ENCODE measurements at places on chromosomes 12 and 14.

DNA sequence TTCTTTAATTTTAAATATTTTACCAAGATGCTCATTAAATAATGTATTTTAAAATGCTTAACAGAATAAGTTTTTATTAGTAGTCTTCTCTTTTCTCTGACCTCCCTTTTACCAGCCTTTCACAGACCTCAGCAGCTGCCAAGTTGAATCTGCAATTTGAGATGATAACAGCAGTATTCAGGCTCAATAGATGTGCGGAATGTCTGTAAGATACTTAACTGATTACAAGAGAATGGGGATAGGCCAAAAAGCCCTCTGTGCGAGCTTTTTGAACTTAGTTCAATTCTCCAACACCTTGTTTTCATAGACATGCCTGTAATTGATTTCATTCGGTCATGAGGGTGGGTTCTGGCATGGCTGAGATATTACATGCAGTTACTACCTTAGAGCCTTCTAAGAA, 277.2 kb downstream of the TMTC2 start:
- DNase-seq, result no peak

DNA sequence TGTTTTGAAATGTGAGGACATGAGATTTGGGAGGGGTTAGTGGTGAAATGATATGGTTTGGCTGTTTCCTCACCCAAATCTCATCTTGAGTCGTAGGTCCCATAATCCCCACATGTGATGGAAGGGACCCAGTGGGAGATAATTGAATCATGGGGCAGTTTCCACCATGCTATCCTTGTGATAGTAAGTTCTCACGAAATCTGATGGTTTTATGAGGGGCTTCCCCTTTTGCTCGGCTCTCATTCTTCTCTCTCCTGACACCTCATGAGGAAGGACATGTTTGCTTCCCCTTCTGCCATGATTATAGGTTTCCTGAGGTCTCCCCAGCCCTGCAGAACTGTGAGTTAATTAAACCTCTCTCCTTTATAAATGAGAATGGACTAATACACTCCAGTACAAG, 18.0 kb downstream of the GALNT6 start:
- DNase-seq, result no peak

- DNase-seq, result no peak
Measured at GRCh38 chr14:20441461-20441860, 5.5 kb upstream of the KLHL33 start.

- DNase-seq, result peak; percentile 90
Measured at GRCh38 chr12:92143686-92144630, 1.7 kb downstream of the BTG1 start.

DNA sequence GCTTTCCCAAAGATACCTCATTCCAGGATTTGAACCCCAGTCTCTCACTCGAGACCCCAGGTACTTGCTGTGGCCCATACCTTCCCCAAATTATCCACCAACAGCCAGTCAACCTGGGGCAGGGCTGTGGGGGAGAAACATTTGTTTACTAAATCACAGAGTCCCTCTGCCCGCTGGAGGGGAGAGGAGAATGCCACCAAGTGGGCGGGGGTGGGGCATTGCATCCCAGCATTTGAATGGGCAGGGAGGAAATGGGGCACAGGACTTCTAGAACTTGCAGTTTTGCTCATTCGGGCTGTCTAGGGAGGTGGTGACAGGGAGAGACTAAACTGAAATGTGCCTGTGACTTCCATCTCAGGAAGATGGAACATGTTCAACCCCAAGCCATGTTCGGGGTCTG, 10.9 kb upstream of the SERPINA9 start:
- DNase-seq, result no peak

- DNase-seq, result no peak
Measured at GRCh38 chr12:51318846-51319599, 5.0 kb downstream of the BIN2 start.

GRCh38 chr12:65526311-65526710, 247.8 kb downstream of the MSRB3 start:
- DNase-seq, result peak; percentile 64

DNA sequence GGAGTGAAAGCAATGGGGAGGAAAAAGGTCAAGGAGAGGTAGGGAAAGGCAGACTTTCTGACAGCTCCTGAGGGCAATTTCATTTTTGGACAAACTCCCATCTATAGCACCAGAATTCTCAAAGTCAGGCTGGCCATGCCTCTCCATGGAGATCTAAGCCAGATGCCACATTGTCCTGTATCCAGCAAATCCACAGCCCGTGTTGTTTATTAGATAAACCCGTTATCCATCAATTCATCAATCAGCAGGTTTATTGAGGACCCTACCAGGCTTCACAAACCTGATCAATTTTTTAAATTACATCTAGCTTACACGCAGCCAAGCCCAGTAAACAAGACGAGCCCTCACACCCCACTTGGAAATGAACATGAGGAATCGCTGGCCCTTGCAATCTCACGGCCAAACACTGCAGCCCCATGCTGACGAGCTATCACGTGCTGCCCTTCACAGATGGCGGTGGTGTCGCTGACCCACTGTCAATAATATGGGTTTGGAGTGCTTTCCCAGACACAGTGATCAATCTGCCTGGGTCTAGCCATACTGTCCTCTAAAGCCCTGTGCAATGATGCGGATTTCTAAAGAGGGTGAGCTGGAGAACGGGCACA, 332.9 kb downstream of the DPF3 start:
- no peak for DNase-seq

DNA sequence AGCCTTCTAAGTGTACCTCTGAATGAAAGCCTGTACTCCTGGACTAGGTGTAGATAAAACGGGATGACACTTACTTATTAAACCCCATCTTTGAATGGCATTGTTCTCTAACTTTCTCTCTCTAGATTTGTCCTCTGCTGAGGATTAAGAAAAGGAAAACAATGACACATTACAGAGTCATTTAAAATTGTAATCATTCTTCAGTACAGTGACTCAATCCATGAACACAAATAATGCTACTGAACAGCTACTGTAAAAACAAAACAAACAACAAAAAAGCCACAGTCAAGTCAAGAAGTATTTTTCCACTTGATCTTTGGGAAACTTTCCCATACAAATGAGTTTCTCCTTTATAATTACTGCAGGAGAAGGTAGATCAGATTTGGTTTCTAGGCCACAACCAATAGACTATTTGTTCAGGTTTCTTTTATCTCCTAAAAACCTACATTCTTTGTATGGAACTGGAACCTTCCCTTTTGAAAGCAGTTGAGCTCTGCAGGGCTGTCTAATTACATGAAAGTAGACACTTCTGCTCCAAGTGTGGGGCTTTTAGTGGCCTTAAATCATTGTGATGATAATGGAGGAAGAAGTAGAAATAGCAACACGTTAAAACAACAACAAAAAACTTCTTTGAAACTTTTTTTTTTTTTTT, 219.1 kb downstream of the ESR2 start:
- peak; percentile 60 for DNase-seq

DNA sequence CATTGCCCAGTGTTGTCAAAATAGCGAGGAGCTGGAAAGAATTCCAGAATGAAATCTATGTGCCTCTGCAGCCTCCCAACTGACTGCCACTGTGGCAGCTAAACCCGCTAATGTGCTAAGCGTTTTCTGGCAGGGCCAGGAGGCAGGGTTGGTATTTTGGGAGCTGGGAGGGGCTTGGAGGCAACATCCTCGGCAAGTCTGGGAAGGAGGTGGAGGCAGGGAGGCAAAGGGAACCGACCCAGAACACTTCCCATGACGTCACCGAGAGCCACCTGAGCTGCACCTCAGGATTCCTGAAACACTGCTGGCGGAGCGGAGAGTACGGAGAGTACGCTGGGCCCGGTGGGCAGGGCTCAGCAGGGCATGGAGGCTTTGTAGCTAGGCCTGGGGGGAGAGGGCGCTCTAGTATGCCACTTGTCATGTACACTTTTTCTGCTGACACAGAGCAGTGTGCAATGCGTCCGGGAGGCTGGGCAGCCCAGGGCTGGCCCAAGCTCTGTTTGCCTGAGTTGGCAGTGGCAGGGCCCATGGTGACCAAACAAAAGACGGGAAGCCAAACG, 81.5 kb downstream of the DPF3 start:
- DNase-seq, result peak; percentile 9

GRCh38 chr14:76654573-76655108, 106.6 kb upstream of the VASH1 start:
- DNase-seq, result peak; percentile 69

- DNase-seq, result peak; percentile 60
Measured at GRCh38 chr12:7501031-7501588, 2.5 kb downstream of the CD163 start.

DNA sequence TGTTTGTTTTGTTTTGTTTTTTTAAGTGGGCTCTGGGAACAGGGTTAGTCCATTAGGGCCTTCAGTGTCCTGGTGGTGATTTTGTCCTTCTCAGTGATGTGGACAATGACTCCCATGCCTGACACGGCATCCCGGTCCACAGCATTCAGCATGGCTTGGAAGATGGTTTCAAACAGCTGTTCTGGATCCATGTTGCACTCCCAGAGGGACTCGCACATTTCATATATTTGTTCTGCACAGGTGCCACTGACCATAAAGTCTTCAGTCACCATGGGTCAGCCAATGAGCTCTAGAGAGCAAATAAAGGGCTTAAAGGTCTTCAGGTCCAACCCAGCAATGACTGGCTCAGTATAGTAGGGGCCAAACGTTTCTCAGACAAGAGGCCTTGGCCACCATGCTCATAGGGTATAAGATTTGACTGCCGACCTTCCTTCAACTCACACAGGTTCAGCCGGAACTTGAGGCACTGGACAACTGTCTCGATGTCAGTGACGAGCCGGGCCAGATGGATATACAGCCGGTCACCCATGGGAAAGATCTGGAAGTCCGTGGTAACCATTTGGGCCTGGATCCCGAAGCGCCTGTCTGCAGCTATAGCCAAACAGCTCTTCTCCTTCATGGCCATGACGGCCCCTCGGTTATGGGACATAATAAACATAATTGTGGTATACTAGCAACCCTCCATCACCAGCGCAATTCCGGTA, 18.0 kb downstream of the OR10P1 start:
- no peak for DNase-seq

- peak; percentile 19 for DNase-seq
Measured at GRCh38 chr14:31835049-31835448, 242.1 kb upstream of the ARHGAP5 start.

DNA sequence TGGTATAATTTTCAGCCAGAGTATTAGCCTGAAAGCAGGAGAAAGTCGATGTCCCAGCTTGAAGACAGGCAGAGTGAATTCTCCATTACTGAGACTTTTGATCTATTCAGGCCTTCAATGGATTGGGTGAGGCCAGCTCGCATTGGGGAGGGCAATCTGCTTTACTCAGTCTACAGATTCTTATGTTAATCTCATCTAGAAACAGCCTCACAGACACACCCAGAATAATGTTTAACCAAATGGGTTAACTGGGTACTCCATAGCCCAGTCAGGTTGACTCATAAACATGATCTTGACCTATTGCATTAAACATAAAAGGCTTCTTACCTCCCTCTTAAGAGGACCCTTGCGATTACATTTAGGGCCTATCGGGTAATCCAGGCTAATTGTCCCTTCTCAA, 118.0 kb downstream of the KTN1 start:
- DNase-seq, result no peak

- DNase-seq, result no peak
Measured at GRCh38 chr14:42004321-42004720, 397.6 kb downstream of the LRFN5 start.

GRCh38 chr12:132343294-132344004, 14.1 kb upstream of the GALNT9 start:
- no peak for DNase-seq

GRCh38 chr12:90280033-90280432, 571.4 kb upstream of the ATP2B1 start:
- peak; percentile 69 for DNase-seq

GRCh38 chr12:108099778-108100489, 29.2 kb upstream of the WSCD2 start:
- no peak for DNase-seq

DNA sequence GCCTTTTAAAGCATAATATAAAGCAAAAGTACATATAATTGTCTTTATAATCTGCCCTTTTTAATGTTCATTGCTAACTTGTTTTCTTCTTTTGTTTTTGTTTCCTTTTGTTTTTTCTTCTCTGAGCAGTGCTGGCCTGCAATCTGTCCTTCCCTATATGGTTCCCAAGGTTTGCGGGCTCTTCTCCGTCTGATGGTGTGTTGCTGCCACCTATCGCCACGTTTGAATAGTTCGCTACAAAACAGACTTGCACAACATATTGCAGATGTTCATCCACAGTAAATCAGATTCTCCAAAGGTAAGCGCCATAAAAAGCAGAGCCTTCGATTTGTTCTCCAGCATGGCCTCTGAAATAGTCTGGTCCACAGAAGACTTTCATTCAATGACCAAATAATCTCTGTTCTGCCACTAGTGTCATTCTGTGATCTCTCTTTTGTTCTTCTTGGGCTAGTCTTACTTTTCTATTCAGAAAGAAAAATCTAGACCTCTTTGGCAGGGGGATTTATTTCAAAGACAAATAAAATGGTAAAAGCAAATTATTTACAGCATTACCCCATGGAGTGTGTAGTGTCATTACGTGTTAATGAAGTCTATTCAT, 33.5 kb downstream of the C12orf50 start:
- peak; percentile 53 for DNase-seq

- DNase-seq, result peak; percentile 98
Measured at GRCh38 chr12:75656648-75657047, 145.2 kb upstream of the KRR1 start.

DNA sequence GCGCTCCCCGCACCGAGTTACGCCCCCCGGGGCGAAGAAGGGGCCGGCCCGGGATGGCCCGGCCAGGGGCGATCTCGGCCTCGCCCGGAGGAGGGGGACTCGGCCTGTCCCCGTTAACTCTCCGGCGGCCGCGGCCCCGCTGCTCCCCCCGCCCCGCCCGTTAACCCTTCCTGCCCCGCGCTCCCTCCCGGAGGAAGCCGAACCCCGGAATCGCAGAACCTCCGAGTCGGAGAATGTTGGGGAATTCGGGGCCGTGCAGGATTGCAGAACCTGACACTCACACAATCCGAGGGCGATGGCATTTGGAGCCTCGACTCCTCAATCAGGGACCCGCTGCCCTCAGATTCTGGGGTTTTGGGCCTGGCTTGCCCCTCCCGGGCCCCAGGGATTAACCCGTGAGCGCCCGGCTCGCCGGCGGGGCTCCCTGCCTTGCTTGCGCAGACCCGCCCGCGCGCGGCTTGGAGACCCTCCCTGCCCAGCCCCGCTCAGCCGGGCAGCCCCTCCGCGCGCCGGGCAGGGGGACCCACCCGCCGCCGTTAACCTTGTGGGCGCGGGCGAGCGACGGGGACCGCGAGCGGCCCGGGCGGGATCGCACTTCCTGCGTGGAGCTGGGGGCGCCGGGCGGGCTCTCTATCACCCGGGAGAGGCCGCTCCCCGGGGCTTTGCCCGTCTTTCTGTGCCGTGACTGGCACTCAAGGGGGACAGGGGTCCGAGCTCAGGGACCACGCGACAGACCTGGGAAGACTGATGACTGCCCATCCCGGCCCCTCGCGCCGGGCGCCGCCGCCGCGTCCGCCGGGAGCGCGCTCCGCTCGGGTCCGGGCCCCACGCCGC, 18.8 kb downstream of the BEGAIN start:
- no peak for DNase-seq

DNA sequence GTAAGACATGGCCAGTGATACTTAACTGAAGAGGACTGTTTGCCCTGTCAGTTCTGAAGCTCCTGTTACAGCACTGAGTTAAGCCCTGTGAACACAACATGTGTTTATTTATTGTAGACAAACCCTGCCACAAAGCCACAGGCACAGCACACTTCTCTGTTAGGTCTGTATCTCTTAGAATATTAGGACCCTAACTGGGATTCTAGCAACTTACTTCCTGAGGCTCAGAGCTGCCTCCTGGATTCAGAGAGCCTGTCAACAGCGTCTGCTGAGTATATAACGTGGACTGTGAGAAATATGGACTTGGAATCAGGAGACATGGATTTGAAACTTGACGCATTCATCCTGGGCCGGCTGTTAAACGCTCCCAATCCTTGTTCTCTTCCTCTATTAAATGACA, 135.0 kb upstream of the HIF1A start:
- DNase-seq, result no peak

GRCh38 chr14:55901291-55901690, 216.9 kb upstream of the PELI2 start:
- no peak for DNase-seq

Measured in mammary epithelial cell (primary cell).